ENCODE measurements at places on chromosomes 7 and 10.

DNA sequence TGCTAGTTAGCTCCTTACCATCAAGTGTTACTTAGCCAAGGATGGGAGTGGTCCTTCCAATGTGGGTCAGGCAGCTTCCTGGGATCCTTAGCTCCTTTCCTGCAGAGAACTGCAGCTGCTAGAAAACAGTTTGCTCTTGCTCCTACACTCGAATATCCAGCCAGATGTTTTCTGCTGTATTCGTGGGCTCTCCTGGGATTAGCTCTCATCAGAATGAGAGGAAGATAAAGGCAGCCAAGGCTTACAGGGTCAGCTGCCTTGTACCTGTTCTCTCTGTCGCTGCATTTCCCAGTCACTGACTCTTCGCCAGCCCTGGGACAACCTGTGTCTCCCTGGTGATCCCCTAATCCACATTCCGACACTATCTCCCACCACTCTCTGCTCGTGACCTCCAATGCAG, 29.0 kb downstream of the NEUROD6 start:
- DNase-seq: peak; percentile 62

GRCh38 chr10:4567637-4568036, 258.4 kb upstream of the AKR1E2 start:
- no peak for DNase-seq

DNA sequence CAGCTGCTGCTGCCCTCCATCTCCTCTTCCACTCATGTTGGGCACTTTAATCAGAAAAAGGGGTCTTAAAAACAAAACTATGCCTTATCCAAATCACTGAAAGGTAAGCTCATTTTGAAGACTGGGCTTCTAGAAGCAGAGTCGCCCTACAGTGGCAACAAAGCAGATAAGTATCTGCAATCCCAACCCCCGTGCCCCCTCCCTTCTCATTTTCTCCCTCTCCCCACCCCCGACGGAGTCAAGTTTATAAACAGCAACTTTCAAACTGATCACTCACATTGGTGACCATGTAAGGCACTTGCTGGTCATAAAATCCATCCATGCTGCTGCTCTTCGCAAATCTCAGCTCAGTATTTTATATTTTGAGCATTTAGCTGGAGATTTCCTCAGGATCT, 738 bp downstream of the ETV1 start:
- DNase-seq: peak; percentile 56

- peak; percentile 9 for DNase-seq
Measured at GRCh38 chr7:44678101-44678470, 70.6 kb upstream of the ZMIZ2 start.

GRCh38 chr10:23976275-23976674, 232.7 kb upstream of the KIAA1217 start:
- no peak for DNase-seq

DNA sequence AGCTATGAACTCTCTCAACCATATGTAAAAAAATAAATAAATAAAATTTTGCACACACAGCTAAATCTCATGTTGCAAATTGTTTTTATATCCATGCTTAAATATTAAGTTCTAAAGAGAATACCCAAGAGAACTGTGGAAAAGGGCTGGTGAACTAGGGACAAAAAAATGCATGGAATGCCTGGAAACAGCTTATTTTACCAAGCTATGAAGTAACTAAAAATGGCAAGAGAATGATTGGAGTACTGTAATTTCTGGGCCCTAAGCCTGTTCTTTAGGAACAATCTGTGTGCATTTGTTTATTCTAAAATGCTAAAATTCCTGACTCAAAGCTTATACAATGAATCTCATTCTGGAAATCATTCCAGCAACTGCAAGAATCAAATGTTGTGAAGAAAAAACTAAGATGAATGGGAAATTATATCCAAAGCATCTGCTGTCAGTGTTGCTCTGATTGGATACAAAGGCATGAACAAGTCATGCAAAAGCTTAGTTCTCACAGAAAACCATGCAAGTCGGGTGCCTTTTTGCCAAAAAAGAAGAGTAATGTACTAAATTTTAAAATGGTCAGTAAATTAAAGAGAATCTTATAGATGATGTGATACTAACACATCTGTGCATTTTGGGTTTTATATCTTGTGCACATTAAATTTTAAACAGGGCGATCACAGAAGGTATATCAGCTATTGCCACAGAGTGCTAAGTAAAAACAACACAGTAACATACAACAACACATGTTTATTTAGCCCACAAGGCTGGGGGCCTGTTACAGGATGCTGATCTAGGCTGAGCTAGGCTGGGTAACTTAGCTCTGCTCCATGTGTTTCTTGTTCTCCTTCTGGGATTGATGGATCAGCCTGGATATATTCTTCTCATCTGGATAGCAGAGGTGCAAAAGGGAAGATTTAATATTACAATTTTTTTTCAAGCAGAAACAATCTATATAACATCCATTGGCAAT, 453.5 kb upstream of the SEMA3A start:
- DNase-seq: peak; percentile 91

DNA sequence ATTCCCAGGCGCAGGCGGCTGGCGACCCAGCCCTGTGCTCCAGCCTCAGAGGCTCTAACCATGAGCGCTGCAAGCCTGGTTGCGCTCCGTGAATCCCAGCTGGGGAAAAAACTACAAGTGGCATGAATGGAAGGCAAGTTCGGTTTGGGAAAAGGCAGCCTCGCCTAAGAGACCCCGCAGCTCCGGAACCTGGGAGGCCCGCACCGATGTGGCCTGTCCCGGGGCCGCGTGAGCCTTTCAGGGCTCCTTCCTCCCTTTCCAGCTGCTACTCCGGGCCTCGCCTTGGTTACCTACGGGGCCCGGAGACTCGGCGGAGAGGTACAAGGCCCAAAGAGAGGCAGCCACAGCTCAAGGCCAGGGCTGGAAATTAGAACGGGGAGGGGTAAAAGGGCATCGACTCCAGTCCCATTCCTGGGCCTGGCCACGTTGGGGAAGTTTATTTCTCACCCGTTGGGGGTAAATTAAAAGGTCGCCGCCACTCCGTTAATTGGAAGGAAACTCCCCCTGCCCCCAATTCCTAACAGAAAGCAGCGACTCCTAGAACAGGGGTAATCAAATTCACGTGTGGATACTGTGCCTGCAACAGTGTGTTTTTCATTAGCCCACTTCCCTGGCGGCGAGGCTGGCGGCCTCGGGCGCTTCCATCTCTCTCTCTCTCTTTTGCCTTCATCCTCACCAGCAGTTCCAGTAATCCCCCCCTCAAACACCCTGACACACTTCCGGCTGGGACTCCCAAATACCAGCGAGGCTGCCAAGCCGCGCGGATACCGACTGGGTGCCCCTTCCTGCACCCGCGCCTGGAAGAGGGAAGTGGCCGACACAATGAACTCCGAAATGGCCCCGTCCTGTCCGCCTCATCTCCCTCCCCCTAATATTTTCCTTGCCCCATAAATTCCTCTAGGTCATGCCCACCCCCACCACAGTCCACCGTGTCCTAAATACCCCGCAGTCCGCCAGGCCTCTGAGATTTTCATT, 1.5 kb upstream of the HOXA9 start:
- no peak for DNase-seq

DNA sequence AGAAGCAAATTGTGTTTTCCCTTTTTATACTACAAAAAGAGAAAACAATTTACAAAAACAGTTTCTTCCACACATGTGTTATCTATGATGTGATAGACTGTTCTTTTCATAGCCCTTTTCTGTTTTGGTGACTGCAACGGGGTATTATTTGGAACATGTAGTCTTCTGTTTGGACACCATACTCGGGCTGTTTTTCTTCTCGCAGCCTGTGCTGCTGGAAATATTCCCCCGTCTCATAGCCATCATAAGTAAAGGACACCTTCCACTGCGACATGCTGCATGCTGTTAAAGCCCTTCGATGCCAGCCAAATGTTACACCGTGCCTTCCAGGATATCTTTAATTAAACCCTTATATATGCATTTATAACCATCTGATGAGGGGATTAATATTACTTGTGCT, 222.4 kb downstream of the BICC1 start:
- no peak for DNase-seq

DNA sequence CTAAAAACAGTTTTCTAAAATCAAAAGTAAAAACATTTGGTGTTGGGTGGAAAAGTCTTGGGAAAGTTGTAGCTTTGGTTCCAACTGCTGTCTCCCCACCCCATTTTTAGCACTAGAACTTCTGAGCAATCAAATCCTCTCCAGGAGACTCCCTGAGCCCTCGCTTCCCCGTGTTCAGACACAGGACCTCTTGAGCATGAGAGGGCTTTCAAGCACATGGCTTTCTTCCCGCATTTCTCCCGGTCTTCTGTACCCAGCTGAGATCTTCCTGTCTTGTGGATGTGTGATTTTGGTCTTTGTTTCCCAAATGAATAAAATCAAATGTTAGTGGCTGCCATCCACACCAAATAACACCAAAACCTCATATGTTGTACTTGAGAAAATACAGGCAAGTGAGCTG, 5.0 kb downstream of the CXCL12 start:
- no peak for DNase-seq

DNA sequence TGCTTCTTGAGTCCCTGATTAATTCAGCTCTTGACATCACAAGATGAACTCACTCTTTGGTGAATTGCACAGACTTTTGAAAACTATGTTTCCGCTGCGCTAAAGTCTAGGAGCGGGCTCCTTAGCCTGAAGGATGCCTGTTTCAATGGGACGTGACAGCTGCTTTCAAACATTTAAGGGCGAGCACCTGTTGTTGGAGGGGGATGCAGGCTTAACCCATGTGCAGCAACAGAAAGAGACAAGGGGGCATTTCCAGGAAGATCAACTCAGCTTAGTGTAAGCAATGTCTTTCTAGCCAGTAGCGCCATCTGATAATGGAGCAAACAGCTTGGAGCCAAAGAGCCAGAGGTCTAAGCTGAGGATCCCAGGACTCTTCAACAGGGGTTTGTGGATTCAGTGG, 8.4 kb upstream of the PFKFB3 start:
- no peak for DNase-seq

GRCh38 chr10:13758756-13759155, 172.0 kb downstream of the PRPF18 start:
- DNase-seq: no peak

DNA sequence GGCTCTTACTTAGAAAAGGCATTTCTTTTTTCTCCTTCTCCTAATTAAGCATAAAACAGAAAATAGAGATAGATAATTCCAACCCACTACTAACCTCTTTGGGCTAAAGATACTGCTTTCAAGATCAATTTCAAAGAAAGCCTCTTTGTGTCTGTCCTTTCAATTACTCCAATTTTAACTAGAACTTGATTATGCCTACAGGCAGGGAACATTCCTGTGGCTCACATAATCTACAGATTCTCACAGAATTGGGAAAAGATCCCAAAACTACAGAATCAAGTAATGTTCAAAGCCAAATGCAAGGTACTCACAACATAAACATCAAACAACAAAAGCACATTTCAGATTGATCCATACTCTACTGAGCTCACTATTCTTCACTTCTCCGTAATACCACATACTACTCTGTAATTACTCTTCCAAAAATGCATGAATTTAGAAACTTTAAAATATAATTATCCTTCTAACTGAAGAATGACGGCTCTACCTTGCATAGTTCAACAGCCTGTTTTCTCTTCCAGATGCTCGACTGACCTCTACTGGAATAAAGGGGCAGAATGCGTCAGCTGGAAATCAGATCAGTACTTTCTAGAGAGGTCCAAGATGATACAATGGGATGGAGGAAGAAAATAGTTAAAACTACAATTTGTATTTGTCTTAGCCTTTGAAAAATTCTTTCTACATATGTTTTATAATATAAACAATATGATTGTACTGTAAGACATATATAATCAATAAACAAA, 3.9 kb downstream of the MTERF1 start:
- DNase-seq: peak; percentile 9

DNA sequence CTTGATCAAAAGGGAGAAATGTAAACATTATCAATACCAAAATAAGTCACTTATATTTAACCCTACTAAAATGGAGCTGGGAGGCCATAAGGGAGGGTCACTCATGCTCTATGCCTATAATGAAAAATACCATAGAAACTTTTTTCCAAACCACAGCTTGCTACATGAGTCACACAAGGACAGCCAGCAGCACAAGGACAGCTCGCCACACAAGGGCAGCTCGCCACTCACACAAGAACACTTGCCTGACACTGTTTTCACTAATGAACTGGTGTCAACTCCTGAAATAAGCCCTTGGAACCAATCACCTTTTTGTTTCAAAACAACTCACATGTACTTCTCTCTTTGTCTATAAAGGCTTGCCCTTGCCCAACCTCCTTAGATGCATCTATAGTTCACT, 43.3 kb downstream of the FRMPD2 start:
- DNase-seq: no peak

- no peak for DNase-seq
Measured at GRCh38 chr7:36626111-36626510, 98.2 kb downstream of the AOAH start.

- DNase-seq: peak; percentile 44
Measured at GRCh38 chr7:85714043-85714578, 527.3 kb upstream of the SEMA3D start.

DNA sequence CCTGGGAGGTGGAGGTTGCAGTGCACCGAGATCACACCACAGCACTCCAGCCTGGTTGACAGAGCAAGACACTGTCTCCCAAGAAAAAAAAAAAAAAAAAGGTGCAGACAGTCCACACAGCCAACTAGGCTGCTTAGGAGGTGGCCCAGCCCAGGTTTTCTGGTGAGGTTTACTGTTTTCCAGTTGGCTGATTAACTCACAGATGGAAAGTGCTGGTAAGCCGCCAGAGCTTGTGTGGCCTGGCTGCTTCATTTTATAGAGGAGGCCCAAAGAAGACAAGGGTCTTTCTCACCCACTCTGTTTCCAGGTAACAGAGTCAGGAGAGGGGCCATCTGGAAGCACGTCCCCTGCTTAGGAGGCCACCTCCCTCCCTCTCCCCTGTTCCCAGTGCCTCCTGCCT, 6.2 kb downstream of the RHBDD2 start:
- no peak for DNase-seq

- peak; percentile 56 for DNase-seq
Measured at GRCh38 chr7:82410461-82410860, 33.1 kb downstream of the CACNA2D1 start.

DNA sequence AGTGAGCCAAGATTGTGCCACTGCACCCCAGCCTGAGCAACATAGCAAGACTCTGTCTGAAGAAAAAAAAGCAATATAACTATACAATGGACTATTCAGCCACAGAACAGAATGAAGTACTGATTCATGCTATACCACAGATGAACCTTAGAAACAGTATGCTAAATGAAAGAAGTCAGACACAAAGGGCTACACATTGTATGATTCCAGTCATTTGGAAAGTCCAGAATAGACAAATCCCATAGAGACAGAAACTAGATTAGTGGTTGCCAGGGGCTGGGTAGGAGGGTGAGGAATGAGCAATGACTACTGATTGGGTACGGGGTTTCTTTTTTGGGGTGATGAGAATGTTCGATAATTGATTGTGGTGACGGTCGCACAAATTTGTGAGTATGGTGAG, 9.6 kb upstream of the CFAP70 start:
- no peak for DNase-seq

DNA sequence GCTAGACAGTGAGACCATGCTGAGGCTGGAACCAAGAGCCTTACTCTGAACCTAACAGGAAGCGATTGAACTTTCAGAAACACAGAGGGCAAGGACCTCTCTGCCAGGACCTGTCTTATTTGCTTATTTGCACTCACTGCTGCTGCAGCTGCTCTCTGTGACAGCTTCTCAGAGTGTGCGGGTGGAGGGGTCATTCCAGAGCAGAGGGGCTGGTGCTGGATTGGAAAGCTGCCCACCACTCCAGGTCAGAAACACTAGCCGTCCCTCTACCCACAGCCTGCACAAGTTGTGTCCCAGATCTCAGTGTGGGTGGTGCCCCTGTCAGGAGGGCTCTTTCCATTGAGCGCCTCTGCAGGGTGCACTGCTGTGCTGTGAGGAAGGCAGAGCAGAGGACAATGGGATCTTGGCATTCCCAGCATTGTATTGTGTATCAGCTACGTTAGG, 126.2 kb downstream of the CCNY start:
- peak; percentile 35 for DNase-seq

GRCh38 chr7:70114806-70115205, 516.5 kb downstream of the AUTS2 start:
- no peak for DNase-seq
